ENCODE measurements at places on chromosomes 6 and 20.

DNA sequence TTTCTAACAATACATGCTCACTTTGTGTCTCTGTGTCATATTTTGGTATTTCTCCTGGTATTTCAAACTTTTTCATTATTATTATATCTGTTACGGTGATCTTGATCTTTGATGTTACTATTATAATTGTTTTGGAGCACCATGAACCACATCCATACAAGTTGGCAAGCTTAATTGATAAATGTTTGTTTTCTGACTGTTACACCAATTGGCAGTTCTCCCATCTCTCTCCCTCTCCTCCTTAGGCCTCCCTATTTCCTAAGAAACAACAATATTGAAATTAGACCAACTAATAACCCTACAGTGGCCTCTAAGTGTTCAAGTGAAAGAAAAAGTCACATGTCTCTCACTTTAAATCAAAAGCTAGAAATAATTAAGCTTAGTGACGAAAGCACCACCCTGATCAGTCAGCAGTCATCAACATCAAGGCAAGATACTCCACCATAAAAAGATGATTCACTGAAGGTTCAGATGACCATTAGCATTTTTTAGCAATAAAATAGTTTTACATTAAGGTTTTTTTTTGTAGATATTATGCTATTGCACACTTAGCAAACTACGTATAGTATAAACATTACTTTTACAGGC is 61.5 kb downstream of the IBTK start:
- no peak for DNase-seq

DNA sequence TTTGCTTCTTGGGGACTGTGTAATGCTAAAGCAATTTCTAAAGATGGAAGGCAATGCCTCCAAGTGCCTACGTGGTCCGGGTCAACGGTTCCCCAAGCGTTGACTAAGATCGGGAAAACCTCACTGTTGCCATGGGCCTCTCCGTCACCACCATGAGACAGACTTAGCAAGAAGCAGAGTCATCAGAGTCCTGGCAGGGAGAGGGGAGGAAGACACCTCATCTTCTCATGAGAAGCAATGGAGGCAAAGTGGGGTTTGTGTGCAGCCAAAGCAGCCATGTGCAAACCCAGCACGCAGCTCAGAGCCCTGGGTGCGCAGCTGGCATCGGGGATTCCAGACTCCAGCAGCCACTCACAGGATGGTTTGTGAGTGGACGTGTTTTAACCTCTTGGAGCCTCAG is 111.4 kb downstream of the SYNDIG1 start:
- DNase-seq, result no peak

GRCh38 chr6:21186479-21187055 is 407.0 kb upstream of the SOX4 start:
- DNase-seq, result no peak

DNA sequence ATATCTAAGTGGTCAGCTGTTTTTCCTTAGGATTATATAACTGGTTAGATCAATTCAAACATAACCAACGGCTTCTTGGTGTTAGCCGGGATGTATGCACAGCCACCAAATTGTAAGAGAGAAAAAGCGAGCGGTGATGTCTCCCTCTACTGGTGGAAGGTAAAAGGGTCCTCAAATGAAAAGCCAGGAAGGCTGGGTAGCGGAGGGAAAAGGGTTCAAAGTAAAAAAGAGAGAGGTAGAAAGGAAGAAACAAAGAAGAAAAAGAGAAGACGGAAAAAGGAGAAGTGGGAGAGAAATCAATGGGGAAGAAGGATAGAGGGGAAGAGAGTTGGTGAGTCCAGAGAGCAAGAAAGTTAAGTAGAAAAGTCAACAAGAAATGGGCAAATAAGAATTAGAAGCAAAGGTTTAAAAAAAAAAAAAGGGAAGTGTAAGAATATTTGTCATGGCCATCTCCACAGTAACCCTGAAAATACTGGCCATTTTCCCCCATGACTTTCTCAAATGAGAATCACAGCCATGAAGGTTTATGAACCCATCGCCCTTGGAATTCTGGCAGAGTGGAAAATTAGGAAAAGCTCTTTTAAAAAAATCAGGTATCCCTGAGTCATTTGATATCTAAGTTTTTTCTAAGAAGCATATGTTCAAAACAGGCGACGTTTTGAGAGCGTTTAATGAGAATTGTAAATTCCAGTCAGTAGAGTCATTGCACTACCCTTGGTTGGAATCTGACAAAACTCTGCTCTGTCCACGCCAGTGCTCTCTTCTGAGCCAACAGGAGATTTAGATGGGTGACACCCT is 155.6 kb upstream of the SNX9 start:
- peak; percentile 12 for DNase-seq

- no peak for DNase-seq
Measured at GRCh38 chr6:6397842-6398241, 77.4 kb upstream of the F13A1 start.

GRCh38 chr20:56463428-56463827 is 5.0 kb upstream of the RTF2 start:
- DNase-seq, result no peak

- DNase-seq, result no peak
Measured at GRCh38 chr6:40585651-40586269, 1.4 kb downstream of the LRFN2 start.

DNA sequence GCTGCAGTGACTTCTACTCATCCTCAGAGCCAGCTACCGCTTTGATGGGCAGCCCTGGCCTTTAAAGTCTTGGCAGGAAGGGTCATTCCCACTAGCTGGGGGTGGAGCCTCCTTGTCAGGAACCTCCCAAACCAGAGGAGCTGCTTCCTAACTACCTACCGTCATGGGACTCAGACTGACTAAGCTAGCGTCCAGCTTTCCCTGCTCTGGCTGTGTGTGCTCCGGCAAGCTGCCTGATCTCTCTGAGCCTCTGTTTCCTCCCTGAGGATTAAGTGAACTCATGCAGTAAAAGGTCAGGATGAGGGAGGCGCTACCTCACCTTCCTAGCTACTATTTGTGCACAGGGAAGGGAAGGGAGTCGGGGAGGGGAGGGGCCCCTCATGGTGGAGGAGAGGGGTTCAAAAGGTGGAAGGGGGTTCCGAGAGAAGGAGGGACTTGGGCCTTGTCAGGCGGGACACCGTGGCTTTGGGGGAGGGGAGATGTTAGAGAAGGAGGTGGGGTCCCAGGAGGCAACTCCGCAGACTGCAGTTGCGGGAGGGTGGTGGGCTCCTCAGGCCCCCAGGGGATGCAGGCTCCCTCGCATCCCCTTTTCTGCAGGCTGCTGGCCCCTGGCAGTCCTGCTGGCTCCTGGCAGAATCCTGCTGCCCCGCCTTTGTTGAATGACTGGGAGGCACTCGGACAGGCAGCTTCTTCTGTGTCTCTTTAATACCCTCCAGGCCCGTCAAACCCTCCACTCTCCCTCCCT is 9.8 kb downstream of the DUSP15 start:
- DNase-seq, result peak; percentile 72

DNA sequence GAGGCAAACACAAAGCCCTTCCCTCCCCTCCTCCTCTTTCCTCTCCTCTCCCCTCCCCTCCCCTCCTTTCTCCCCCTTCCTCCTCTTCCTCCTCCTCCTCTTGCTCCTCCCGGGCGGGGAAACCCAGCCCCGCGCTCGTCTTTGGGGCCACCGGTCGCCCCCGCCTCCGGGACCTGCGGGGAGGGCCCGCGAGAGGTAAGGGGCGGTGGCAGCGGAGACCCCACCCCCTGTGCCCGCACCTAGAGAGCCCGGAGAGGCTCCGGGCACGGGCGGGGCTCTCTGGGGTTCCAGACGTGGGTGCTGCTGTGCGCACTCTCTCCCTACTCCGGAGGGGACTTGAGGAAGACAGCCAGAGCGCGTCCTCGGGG is at the start of gene RIN2:
RIN2 (plus strand) TSS at position 126 of the 368 bp plus-strand sequence. CDS start 131,344 bp downstream, outside the sequence.
- no peak for DNase-seq

DNA sequence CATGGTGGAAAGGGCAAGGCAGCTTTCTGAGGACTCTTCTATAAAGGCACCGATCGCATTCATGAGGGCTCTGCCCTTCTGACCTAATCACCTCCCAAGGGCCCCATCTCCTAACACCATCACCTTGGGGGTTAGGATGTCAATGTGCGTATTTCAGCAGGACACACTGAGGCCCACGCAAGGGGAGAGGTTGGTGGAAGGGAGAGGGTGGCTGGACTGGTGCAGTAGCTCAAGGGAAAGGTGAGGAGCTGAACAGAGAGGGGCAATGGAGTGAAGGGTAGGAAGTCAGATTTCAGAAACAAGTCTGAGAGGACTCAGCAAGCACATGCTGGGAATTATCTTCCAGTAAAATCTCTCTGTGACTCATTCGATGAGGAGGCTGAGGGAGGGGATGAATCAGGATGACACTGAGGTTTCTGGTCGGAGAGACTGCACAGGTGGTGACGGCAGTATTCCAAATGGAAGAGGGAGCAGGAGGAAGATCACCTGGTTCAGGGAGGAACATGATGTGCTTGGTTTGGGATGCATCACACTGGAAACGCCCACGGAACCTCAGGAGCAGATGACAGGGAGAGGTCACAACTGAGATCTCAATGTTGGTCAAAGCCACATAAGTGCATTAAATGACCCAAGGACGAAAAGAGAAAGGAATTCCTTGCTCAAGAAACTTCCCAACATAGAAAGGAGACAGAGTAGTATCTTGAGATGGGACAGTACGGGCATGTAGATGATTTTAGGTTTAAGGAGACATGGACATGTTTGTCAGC is 67.1 kb downstream of the TFAP2A start:
- DNase-seq, result peak; percentile 10

GRCh38 chr6:5278047-5278446 is 16.7 kb downstream of the FARS2 start:
- DNase-seq, result no peak

DNA sequence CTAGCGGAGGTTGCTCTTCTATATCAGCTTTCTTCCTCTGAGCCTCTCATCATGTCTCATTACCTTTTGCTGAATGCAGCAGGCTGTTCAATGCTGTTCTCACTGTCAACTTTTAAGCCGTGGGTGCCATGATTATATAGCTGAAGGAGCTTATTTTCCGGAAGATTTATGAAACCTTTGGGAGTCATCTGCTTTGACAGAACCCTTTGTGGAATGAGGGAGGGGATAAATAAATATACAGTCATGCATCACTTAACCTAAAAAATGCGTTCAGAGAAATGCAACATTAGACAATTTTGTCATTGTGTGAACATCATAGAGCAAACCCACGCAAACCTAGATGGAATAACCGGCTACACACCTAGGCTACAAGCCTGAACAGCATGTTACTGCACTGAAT is 102.2 kb upstream of the AKAP12 start:
- no peak for DNase-seq

DNA sequence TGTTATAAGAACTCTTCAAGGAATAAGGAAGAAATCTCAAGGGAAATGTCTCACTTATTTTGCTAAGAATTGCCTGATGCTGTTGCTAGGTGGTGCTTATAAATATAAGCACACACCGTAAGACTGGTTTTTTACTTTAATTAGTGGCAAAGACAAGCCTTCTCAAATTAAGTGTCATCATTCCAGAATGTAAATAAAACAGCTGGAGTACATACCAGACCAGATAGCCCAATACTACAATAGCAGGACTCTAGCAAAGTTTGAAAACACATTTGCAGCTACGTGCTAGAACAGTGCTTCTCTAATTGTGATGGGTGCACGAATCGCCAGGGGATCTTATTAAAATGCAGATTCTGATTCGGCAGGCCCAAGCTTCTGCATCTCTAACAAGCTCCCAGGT is 6.8 kb downstream of the CNKSR3 start:
- no peak for DNase-seq

DNA sequence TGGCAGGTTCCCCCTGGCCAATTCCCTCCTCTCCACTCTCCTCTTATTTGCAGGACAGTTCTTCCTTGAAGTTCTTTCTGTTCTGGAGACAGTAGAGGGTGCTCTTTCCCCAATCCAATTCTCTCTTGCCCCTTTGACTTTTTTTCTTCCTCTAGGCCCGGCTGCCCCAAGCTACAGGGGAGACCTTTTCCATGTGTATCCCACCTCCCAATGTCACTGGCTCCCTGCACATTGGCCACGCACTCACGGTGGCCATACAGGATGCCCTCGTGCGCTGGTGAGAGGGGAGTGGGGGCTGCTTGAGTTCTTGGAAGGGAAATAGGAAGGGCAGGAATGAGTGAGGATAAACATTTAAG is 1.5 kb downstream of the VARS2 start:
- peak; percentile 10 for DNase-seq

- no peak for DNase-seq
Measured at GRCh38 chr6:91392951-91393350, 806.1 kb upstream of the MAP3K7 start.

- peak; percentile 18 for DNase-seq
Measured at GRCh38 chr6:161228921-161229591, 44.8 kb downstream of the AGPAT4 start.

GRCh38 chr6:84902354-84902928 is 138.0 kb upstream of the TBX18 start:
- no peak for DNase-seq

GRCh38 chr20:19427480-19427879 is 215.0 kb downstream of the SLC24A3 start:
- no peak for DNase-seq

- no peak for DNase-seq
Measured at GRCh38 chr6:57033228-57033627, 13.3 kb upstream of the KIAA1586 start.

DNA sequence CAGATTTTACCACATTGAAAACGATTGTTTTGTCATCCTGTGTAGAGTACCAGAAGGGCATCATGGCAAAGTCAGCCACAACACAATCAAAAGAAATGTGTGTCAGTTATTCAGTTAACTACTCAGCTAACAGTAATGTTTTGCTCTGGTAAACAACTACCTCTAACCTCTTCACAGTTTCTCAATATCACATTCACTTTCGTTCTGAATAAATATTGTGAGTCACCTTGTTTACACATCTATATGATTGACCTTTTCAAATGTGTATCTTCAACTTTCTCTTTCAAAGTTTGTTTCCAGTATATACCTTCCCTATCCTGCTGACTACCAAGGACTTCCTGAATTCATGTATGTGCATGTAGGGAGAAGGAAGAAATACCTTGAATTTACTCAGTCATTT is 216.6 kb upstream of the UFL1 start:
- no peak for DNase-seq

- DNase-seq, result no peak
Measured at GRCh38 chr6:137989664-137990063, 117.6 kb downstream of the PERP start.

DNA sequence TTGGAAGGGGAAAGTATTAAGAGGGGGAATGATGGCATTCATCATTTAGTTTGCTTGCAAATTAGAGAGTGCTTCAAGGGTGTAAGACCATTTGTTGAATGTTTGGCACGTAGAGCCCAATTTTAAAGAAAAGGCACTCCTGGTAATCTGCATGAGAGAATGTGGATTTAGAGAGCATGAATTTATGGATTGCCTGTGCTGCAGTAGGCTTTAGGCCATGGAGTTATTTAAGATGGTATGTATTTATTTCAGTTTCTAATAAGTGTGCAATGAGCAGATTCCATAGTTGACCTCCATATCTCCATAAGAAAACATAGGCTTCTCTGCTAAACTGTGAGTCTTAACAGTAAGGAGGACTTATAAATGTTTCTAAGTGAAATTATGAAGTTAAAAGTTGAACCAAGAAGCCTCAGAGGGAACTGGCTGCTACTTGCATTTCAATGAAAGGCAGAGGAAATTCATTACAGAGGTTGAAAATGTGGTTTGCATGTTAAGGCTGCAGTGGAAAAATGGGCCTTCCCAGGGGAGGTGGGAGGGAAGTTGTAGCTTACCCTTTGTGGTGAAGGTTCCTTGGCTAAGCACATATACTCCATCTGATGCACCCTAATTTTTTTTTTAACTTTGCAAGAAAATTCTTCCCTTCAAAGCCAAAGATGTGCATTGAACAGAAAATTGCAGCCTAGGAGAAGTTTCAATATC is 134.2 kb downstream of the CARMIL1 start:
- no peak for DNase-seq

Data from NCI-H226 (cell line).